ENCODE measurements at places on chromosomes 16 and 17. TPM values are rescaled to one million over a fixed set of nuclear protein-coding genes. Genes with fewer than 3 reads are reported as not detected.

- peak; percentile 42 for DNase-seq
Measured at GRCh38 chr16:84741340-84741830, 41.6 kb downstream of the USP10 start.

DNA sequence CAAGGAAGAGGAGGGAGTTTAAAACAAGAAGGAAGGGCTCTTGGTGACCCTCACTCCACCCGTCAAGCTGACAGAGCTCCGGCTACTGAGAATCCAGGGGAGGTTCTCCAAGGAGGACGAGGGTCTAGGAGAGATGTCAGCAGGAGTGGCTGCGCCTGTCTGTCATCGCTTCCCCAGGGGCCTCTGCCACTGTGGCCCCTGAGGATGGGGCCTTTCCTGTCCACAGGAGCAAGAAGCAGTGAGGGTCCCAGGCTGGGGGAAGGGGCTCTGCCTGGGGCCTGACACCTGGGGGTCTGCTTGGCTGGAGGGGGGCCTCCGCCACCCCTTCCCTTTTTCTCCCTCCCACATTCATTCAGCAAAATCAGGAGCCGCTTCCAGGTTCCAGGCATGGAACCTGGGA lies 66.5 kb upstream of the TNRC6C start:
- DNase-seq, result no peak

The PYCARD gene
- polyA plus RNA-seq, result 6.8 TPM

- no peak for DNase-seq
Measured at GRCh38 chr17:64653325-64653984, 8.7 kb downstream of the SMURF2 start.

The KREMEN2 gene
- polyA plus RNA-seq, result 3.4 TPM

DNA sequence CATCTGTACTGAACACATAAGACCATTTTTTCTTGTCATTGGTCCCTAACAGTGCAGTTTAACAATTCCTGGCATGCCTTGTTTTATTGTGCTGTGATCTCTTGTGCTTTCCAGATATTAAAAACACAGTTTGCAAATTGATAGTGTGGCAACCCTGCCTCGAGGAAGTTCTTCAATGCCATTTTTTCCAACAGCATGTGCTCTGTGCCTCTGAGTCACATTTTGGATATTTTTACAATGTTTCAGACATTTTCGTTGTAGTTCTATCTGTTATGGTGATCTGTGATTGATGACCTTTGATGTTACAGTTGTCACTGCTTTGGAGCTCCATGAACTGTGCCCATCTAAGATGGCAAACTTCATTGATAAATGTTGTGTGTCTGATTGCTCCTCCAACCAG lies 66.2 kb downstream of the GOSR1 start:
- no peak for DNase-seq

- DNase-seq, result no peak
Measured at GRCh38 chr16:26598061-26598460, 468.7 kb upstream of the C16orf82 start.

DNA sequence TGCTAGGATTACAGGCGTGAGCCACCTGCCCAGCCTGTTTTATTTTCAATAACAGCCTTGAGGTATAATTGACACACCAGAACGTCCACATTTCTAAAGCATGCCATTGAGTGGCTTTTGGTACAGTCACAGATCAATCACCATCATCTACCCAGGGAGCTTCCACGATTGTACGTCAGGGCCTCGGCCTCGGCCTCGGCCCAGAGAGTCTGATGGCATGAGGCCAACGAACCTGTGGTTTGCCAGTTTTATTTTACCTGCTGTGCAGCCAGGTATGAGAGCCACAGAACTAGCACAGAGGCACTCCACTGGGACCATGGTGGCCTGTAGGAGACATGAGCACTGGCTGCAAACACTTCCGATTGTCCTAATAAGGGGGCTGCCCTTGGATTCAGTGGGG lies 8.3 kb downstream of the UBALD1 start:
- no peak for DNase-seq

- DNase-seq, result peak; percentile 69
Measured at GRCh38 chr16:4240624-4241023, 1.3 kb downstream of the SRL start.

- DNase-seq, result no peak
Measured at GRCh38 chr16:27561216-27561615, 11.3 kb downstream of the KATNIP start.

GRCh38 chr16:24686678-24687077 lies 42.8 kb upstream of the TNRC6A start:
- no peak for DNase-seq

The BOLA2 gene
- 6.4 TPM for polyA plus RNA-seq

- DNase-seq, result peak; percentile 59
Measured at GRCh38 chr17:73228748-73229236, 32.9 kb downstream of the CPSF4L start.

DNA sequence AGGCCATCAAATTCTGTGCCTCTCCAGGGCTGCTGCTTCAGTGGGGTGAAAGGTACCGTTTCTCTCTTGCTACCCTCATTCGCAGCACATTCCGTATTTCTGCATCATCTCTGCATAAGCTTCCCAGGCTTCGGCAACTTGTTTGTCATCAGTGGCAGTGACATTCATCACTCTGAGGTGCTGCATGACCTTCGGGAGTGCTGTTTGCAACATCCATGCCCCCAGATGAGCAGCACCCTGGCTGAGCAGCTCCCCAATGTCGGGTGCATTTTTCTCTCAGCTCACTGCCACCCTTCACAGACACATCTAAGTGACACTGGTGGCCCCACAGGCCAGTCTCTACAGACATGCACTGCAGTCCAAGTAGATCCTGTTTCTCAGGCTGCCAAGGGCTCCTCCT lies 3.8 kb downstream of the CREBBP start:
- DNase-seq, result no peak

- DNase-seq, result no peak
Measured at GRCh38 chr17:65809366-65809765, 247.9 kb upstream of the AXIN2 start.

DNA sequence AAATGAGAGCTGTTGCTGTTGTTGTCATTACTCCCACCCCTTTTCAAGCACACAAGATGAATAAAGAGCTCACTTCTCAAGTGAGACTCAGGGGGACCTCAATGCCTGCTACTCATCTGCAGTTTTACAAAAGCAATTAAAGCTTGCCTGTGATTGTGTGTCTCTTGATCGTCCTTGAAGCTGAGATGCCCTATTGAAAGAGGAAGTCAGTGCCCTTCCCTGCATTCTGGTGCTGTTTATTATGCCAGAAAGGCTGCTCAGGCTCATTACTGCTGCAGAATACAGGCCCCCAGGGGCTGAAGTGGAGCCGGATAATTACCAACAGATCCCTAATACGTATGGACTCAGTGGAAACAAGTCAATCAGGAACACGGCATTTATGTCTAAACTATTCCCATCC lies 147.2 kb downstream of the HS3ST2 start:
- no peak for DNase-seq

DNA sequence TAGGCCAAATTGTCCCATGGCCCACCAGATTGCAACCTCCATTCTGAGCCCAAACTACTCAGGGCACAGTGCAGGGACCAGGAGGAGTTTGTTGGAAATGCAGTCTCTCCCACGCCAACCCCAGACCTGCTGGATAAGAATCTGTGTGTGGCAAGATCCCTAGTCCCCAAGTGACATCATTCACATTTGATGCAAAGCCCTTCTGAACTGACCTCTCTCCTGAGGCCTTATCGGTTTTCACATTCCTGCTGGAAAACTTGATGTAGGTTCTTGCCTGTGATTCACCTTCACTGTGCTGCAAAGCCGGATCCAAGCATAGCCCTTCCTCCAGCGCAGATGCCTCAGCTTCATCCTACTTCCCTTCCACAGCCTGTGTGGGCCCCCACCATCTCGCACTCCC lies 6.6 kb upstream of the SHCBP1 start:
- no peak for DNase-seq

The AANAT gene
- 0.31 TPM for polyA plus RNA-seq

DNA sequence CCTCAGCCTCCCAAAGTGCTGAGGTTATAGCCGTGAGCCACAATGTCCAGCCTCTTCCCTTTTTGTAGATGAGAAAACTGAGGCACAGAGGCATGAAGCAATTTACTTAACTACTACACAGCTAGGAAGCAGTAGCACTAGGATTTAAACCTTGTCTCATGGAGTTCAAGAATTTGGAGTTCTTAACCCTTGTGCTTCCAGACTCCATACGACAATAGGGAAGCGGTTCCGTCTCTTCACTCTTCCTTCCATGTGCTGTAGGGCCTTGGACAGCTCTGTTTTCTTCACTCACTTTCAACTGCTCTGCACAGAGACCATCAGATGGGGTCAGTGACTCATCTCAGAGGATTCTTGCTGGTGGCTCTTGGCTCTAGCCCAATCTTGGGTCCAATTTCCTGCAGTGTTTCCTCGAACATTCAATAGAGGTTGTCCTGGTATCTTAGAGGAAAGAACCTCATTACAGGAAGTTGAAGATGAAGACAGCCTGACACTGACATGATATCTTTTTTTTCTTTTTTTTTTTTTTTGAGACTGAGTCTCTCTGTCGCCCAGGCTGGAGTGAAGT lies 19.3 kb downstream of the ITGAL start:
- no peak for DNase-seq

The PRSS8 gene
- polyA plus RNA-seq, result 0.20 TPM

The RNF157 gene
- polyA plus RNA-seq, result 5.6 TPM

GRCh38 chr17:55961386-55961785 lies 191.9 kb upstream of the ANKFN1 start:
- peak; percentile 22 for DNase-seq

DNA sequence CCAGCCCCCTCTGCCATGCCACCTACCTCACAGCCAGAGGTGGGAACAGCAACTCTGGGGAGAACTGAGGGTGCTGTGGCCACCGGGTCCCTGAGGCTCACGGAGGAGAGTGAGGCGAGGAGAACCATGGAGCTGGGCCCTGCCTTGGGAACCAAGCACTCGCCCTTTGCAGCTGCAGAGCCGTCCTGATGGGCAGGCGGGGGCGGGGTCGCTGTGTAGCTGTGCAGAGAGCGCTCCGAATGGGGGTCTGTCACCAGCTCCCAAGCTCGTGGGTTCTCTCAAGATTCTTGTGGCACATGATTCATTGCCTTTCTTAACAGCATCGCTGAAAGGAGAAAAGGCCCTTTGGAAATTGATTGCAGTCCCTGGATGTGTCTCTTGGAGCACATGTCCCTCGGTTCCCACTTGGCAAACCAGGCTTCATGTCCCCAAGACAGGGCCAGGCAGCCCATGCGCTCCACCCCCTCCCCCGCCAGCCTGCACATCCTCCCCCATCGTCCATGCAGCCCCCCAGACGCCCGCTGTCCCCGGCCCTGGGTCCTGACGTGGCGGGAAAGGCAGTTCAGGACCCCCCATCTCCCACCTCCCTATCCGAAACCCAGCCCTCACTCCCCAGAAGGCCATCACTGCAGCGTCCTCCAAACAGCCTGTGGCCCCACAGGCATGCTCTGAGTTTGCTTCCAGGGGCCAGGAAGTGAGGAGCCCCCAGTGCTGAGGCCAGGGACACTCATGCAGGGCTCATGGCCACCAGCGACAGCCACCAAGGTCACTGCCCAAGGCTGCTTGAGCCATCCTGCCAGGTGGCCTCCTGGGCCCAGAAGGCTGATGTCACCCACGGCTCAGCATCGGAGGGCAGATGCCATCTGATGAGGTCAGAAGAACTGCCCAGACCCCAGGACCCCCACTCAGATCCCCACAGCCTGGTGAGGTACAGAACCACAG lies 20.6 kb upstream of the CHMP6 start:
- DNase-seq, result no peak

DNA sequence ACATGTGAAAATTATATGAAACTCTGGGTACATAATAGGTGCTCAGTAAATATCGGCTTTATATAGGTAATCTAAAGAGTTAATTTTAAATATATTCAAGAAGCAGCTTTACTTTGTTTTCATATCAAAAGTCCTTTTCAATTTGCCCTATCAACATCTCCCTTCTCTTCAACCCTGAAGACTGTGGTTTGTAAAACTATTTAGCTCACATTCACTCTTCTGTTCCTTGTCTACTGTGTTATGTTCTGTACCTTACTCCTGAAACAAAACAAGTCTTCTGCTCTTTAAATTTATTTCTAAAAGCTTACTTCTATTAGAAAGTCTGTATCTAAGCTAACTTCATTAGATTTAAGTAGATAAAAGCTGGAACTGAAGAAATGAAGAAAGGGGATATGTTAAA lies 301.7 kb upstream of the PMFBP1 start:
- no peak for DNase-seq

DNA sequence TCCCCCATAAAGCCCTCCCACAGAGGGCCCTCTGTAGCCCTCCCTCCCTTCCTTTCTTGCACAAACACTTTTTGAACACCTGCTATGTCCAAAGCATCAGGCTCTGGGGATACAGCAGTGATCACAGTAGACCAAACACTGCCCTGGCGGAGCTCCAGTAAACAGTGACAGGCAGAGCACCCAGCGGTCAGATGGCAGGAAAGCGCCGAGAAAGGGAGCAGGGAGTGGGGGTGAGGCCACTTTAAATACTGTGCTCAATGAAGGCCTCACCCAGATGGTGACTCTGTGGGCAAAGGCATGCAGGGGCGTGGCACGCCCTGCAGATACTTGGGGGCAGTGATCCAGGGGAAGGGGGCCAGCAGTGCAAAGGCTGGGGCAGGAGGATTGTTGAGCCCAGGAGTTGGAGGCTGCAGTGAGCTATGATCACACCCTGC lies 7.6 kb downstream of the PRR29 start:
- DNase-seq, result no peak

GRCh38 chr16:17331991-17332390 lies 138.8 kb downstream of the XYLT1 start:
- DNase-seq, result no peak

The TACO1 gene
- 17.3 TPM for polyA plus RNA-seq

DNA sequence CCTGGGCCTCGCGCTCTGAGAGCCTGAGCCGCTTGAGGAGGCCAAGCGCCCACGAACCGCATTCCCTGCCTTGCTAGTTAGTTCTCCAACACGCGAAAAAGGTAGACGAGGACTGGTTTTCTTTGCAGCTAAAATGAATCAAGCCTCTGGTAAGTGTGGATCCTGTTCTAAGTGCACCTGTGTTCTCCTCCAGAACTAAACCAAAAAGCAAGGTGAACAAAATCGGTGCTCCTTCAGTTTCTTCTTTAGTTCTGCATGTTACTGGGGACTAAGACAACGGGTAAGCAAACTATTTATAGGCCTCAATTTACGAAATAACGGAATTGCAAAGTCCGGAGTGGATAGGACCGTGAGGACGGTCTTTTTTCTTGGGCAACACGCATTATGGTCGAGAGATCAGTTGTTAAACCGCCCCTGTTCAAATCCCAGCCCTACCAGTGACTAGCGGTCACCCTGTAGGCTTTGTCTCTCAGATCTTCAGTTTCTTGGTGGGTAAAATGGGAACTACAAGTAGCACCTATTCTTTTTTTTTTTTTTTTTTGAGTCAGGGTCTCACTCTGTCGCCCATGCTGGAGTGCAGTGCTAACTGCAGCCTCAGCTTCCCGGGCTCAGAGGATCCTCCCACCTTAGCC lies 993 bp upstream of the ANKRD11 start:
- no peak for DNase-seq

All from muscle of back (tissue), 13 donors.